ENCODE measurements at places on chromosomes 7 and 10.

- no peak for DNase-seq
These were observed 137.9 kb downstream of the GRM8 start for GRCh38 chr7:127114742-127115265.

DNA sequence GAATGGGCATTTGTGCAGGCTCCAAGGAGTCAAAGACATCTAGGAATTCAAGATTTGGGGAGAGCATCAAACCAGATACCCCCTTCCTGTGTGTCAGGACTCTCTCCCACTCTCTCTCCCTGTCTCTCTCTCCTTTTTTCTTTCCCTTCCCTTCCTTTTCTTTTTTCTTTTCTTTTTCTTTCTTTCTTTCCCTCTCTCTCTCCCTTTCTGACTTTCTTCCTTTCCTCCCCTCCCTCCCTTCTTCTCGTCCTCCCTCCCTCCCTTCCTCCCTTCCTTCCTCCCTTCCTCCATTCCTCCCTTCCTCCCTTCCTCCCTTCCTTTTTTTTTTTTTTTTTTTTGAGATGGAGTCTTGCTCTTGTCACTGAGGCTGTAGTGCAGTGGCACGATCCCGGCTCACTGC is 24.1 kb upstream of the MINDY3 start:
- DNase-seq = no peak

GRCh38 chr7:46369933-46370654 is 449.0 kb upstream of the IGFBP3 start:
- DNase-seq = no peak

DNA sequence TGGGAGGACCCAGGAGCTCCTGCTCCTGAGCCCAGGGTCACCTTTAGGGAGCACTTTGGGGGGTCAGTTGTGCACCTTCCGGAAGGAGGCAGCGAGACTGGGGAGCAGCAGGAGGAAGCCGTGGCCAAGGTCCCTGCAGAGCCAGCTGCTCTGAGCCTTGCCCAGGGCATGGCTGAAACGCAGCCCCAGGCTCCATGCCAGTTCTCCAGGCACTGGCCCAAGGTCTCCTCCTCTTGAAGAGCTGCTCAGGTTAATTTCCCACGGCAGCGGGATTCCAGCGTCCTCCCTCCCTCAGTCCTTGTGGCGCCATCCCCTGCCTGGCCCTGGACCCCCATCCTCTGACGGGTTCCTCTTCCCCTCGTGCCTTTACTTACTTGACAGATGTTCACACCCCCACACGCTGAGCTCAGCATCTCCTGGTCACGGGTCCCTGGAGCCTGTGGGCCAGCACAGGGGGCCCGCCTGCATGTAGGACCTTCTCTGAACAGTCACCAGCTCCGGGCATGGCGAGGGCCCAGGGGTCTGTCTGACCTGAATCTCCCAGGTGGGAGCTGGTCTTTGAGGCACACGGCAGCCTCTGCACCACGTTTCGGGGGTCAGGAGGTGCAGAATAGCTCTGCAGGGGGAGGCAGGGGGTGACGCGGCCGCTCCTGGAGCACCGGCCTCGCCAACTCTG is 16.7 kb upstream of the CFAP46 start:
- DNase-seq = no peak

GRCh38 chr7:105691082-105691679 is 109.9 kb upstream of the EFCAB10 start:
- no peak for DNase-seq

DNA sequence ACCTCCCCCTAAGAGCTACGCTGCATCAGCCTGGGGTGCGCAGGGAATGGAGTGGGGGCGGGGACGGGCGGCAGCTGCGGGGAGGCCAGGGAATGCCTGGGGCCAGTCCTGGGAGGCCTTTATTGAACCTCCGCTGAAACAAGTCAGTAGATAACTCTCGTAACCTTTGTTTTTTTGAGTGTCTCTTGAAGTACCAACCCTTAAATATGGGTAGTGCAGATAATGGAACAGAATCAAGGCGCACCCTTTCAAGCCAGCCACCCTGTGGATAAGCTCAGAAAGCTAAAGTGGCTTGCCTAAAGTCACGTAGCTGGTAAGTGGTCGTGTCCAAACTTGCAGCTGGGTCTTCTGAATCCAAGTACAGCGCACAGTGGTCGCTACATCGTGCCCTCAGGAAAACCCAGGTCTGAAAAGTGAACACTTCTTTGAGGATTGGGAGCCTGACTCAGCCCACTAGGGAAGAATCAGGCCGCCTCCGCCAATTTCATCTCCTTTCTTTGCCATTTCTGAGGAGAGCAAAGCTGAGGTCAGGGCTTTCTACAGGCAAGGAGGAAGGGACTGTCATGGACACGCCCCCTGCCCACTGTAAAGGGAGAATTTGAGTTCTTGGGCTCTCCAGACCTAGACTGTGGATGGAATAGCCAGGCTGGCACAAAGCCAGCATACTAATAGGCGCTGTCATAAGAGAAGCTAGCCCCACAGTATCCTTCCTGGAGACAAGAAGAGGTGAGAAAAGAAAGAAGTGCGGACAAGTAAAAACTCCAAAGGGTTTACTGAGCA is 3.2 kb upstream of the EGR2 start:
- no peak for DNase-seq

DNA sequence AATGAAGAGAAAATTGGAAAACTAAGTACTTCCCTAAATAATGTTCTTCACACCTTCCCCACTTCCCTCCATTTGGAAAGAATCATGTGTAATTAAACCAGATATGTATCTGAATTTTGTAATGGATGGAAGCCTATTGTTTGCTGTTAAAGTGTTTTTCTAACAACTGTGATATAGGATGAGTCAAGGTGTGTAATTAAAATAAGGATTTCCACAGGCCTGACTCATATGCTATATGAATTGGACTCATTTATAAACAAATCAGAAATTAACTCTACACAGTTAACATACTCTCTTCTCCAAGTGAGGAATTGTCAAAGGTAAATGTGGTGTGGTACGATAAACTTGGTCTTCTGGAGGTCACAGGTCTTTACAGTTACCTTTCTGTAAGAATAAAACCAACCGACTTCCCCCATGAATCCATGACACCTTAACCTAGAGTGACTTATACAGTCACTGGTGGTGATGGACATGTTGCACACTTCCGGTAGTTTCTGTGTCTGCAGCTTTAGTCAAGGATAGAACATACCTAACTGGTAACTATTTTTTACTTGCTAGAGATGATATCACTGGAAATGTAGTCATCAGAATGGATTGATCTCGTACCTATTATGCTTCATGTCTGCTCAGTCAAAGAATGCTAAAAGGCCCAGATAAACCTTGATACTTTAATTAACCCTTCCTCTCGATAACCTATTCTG is 12.8 kb downstream of the PNLIPRP3 start:
- no peak for DNase-seq

- no peak for DNase-seq
These were observed 3.0 kb downstream of the NUP42 start for GRCh38 chr7:23184709-23185359.

DNA sequence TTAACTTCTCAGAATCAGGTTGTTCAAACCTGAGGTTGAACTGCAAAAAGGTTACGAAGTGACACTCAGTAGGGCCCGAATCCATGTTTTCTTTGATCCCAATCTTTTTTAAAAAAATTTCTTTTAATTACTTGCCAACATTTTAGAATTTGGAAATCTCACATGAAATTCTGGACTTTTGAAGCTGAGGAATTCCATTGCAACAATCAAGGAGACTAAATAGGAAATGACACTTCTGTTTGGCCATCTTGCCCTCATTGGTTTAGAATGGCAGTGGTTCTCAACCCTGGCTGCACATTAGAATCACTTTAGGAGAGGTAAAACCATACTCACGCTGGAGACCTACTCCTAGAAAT is 471 bp upstream of the TOMM7 start:
- no peak for DNase-seq

DNA sequence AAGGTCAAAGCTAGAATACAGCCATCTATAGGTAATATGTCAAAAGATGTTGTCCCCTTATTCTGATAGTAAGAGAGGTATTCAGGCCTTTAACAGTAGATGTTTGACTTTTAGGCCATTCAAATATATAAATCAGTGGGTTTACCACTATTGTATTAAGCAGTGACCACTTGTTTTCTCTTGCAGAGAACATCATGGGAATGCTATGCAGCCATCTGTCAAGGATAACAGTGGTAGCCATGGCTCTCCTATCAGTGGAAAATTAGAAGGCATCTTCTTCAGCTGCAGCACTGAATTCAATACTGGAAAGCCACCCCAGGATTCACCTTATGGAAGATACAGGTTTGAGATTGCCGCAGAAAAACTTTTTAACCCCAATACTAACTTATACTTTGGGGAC is 68.4 kb downstream of the PHYHIPL start:
- no peak for DNase-seq

DNA sequence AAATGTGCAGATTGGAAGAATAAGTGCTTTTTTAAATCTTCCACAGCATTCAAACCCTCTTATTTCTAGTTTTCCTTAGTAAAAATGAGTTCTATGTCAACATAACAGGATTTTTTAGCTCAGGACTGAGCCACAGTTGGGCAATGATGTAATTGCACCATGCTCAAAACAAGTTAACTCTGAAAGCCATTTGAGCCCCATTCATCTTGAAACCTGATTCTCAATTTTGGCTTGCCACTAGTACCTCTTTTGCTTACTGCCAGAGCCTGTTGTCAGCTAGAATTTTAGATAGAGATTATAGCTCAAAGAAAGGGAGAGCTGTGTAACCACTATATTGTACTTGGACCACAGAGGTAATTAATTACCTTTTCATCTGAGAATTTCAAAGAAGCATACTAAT is 1028.5 kb upstream of the PHF14 start:
- DNase-seq = no peak

DNA sequence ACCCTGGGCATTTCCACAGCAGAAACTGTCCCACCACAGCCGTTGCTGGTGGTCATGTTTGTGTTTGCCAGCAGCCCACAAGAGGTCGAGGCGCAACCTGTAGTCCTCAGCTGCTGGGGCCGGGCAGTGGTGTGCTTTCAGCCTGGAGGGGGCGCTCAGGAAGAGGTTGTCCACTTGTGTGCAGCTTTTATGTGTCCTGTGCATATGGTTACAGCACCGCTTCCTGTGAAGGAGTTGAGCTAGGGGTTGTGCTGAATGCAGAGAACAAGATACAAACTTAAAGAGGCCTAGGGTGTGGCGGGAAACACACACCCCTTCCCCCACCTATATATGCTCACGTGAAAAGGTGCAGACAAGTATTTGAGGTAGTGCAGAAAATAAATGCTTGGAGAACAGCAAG is 29.5 kb upstream of the PFKFB3 start:
- no peak for DNase-seq

DNA sequence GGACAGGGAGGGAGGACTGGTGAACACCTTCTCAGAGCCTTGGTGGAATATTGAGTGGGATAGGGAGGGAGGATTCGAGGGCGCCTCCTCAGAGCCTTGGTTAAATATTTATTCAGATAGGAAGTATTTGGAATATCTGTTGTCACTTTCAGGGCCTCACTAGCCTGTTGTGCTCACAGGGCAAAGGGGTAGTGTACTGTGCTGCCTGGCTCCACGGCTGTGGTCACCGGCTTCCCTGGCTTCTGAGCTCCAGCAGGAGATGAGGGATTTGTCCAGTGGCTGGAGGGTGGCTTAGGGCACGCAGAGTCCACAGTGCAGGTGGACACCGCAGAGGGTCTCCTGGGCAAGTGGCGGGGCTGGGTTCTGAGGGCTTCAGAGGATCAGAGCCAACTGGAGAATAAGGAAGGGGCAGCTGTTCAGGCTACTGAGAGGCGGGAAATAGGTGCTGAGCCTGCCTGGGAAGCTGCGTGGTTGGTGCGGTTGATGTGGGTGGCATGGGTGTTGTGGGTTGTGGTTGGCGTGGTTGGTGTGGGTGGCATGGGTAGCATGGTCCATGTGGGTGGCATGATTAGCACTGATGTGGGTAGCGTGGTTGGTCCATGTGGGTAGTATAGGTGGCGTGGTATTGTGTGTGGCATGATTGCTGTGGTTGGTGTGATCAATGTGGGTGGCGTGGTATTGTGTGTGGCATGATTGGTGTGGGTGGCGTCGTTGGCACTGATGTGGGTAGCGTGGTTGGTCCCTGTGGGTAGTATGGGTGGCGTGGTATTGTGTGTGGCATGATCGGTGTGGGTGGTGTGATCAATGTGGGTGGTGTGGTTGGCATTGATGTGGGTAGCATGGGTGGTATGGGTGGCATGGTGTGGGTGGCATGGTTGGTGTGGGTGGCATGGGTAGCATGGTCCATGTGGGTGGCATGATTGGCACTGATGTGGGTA is 16.7 kb downstream of the INPP5A start:
- no peak for DNase-seq

DNA sequence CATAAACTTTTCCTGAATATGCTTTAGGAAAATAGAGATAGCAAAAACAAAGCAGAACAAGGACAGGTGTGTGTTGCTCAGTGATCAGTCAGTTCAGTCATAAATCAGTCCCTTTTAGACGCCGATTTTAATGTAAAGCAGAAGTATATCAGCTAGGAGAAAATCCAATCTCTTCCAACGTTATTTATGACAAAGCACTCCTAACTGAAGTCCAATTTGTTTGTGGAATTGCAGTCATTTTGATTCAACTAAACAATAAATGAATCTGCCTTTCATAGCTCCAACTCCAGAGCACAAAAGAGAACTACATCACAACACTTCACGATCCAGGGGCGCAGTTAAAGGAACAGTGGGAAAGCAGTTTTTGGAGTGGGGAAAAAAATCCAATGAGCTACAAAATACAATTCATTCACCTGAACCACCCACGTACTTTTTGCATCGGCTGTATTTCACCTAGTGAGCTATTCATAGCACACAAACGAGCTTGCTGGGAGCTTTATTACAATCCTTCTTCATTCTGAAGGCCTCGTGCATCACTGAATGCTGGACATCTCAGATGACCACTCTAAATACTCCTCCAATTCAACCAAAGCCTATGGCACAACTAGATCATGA is 151.3 kb downstream of the LRRN3 start:
- DNase-seq = no peak

- DNase-seq = no peak
These were observed 51.3 kb downstream of the AOC1 start for GRCh38 chr7:150903606-150904005.

DNA sequence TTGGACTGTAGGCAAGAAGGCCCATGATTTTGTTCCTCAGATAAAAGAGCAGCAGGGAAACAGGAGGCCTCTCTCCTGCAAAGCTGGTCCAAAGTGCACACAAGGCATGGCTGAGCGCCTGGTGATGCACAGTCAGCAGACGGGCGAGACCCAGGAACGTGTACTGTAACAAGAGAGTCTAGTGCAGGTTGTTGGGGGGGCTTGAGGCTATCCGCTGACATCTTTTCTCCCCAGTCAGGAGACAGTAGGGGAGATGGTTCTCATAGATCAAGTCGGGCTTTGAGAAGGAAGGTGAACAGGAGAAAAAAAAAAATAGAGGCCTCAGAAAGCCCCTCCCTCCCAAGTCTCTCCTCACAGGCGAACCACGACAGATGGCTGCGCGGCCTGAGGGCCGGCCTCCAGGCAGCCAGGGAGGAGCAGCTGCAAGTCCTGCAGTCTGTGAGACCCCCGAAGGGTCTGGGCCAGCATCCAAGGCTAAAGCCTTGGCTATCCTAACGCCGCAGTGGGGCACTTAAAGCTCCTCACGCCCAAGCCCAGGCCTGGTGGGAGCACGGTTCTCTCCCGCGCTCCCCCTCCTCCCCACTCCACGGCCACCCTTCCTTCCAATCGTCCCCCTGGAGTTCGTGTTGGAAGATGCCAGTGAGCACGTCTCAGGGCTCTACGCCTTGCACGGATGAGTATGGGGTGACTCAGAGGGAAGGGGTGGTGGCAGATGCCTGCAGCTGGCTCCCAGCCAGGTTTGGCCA is 68.3 kb downstream of the PRKAG2 start:
- DNase-seq = no peak

- no peak for DNase-seq
These were observed 6.5 kb upstream of the SDK1 start for GRCh38 chr7:3294432-3295100.

Data from C1 segment of cervical spinal cord (tissue), 14 donors.